Esophagus squamous epithelium (tissue), 5 donors: ENCODE measurements at places on chromosomes 11 and 22.

GRCh38 chr11:80815752-80816453 is 1375.1 kb upstream of the TENM4 start:
- no peak for DNase-seq

DNA sequence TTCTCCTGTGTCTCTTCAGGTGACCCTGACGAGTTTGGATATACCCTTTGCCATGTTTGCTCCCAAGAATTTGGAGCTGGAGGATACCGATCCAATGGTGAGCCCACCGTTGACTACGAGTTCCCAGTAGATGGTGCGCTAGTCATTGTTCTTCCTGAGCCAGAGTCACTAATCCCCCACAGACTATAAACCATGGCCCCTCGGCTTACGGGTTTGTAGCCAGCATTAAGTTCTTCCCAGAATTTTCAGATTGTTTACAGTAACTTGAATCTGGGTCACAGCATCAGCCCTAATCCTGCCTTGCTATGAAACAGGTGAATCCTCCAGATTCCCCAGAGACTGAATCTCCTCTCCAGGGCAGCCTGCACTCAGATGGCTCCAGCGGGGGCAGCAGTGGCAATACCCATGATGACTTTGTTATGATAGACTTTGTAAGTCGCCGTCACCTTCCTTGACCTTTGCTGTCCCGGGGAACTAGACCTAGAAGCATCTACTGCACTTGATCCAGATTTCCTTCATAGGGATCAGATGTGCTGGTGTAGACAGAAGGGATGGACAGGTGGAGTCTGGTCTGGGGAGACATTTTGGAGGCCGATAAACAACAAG is 31.8 kb downstream of the ARHGAP1 start:
- DNase-seq, result no peak

GRCh38 chr11:85844439-85845123 is 10.6 kb upstream of the CCDC83 start:
- DNase-seq, result no peak

DNA sequence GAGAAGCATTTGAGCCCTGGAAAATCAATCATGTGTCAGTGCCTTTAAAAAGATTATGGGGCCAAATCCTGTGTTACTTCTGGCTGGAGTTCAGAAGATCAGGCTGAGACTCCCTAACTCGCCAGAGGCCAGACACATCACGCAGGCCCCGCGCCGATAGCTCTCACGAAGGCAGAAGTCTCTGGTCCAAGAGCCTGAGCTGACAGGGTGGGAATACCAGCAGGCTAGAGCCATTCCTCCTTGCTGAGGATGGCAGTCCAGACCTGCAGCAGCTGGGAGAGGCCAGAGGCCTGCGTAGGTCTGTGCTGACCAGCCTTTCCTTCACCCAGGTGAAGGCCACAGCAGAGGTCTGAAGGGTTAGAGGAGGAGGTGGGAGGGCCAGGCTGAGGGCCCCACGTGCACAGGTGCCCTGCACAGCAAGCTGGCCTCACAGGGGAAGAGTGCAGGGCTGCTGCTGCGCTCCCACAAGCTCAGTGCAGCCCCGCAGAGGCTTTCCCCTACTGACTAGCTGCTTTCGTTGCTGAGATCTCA is 52.9 kb downstream of the ST14 start:
- no peak for DNase-seq

GRCh38 chr22:35140879-35141745 is 75.2 kb downstream of the ISX start:
- no peak for DNase-seq

DNA sequence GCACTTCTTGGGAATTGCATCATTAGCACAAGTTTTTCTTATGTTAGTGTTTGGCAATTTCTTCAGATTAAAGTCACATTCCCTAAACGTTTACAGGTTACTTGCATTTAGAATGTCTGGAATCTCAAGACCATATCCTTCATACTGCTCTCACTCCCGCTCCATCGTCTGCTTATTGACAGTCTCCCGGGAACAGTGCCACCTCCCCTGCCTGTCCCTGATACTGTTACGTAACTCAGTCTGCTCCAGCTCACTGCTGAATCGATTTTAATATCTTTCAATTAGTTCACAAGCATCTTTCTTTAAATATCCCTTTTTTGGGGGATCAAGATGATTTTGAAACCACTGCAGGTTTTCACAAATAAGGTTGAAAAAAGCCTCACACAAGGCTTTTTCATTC is 48.2 kb downstream of the GLYATL2 start:
- DNase-seq, result no peak

DNA sequence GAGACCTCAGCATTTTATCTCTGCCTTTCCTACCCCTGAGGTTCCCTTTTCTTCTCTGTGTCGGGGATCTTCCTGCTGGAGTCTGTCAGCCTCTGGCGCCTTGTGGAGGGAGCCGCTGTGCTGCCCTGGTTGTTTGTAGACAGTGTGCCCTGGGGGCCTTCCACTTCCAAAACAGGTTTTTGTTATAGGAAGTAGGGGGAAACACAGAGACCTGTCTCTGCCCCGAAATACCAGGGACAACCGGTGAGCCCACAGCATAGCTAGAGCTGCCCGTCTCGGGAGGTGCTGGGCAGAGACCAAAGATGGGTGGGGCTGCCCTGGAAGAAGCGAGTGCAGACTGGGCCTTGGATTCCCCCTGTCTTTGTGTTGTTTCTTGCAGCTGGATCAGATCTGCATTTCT is 8.0 kb downstream of the NCAPH2 start:
- no peak for DNase-seq

DNA sequence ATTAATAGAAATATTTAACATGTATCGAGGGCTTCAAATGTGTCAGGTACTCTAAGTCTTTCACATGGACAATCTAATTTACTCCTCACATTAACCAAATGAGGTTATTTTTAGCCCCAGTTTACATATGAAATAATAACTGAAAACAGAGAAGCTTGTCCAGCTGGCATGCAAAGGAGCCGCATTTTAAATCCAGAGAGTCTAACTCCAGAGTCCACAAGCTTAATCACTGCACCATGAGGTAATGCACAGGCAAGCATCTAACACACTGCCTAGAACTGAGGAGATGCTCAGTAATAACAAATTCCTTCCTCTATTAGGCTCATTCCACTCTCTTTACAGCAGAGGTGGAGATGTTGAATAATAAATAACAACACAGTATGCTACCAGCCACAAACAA is 165.7 kb upstream of the GUCY1A2 start:
- no peak for DNase-seq

DNA sequence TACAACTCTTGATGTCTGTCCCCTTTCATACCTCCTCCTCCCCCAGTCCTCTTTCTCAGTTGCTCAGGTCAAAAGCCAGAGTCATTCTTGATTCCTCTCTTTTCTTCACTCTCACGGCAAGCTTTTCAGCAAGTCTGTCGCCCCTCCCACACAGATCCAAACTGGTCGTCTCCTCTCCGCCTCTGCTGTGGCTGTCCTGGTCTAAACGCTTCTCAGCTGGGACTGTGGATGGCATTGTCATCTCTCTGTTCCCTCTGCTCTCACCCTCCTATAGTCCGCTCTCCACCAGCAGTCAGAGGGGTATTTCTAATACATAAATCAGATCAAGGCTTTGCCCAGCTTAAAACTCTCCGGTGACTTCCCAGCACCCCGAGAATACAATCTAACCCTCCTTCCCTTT is 46.8 kb upstream of the SPATA19 start:
- no peak for DNase-seq

- DNase-seq, result no peak
Observed at GRCh38 chr11:133942577-133942976, 14.2 kb downstream of the IGSF9B start.

DNA sequence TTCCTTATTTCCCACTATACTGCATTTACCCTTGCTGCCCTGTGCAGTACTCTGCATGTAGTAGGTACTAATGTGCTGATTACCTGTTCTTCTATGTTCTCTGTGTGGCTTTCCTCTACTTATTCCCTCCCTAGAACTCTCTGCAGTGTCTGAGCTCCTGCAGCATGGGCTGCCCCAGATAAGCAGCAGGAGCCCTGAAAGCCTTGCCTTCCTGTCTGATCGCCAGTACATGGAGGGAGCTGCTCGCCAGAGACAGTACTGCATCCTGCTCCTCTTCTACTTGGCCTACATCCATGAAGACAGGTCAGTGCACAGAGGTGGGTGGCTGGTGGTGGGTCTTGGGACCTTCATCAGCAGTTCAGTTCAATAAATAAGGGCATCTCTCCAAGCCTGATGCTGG is 42.2 kb upstream of the CCDC134 start:
- no peak for DNase-seq

DNA sequence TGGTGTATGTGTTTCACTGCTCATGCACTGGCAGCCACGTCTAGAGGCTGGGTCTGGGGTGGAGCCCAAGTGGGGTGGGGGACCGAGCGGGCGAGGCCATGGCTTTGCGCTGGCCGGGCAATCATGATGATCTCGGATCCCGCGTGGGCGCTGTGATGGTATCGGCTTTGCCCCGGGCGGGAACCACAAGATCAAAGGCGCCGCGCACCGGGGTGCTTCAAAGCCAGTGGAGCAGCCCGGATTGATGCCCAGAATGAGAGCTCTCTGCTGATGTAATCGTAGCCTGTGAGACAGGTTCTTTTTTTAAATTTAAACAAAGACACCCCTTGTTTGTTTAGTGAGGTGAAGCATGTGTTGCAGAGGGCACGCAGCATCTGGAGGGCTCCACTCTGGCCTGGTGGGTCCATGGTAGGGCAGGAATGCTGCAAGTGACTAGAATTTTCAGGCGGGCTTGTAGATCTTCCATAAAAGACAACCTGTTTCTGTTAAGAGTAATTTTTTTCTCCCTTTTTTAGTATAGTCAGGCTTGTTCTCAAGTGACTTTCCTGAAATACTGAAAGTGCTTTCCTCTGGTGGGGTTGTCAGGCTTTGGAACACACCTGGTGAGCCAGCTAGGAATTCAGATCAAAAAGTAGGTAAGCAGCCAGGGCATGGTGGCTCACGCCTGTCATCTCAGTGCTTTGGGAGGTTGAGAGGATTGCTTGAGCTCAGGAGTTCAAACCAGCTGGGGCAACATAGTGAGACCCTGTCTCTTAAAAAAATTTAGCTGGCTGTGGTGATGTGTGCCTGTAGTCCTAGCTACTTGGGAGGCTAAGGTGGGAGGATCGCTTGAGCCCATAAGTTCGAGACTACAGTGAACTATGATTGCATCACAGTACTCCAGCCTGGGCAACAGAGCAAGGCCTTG is 40.7 kb downstream of the ZNRF3 start:
- no peak for DNase-seq

DNA sequence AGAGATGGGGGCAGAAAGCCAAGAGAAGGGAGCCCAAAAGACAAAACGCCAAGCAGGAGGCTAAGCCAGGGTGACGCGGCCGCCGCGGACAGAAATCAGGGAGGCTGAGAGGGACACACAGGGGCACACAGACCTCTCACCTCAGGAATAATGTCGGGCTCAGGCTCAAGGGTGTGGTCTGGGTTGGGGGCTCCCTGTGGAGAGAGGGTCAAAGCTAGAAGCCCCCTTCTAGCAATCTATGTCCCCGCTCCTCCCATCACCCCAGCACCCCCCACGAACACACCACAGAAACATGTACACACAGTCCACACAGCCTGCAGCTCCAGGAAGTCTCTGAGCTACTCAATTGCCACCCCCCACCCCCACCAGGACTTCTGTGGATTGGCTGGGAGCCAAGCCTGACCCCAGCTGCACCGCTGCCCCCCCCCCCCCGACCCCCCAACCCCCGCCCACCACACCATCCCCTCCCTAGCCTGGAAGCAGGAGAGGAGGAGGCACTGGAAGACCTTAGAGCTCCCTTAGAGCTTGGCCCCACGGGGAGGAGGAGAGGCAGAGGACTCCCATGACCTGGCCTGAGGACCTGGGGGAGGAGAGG is 6.9 kb downstream of the BCL9L start:
- DNase-seq, result no peak

GRCh38 chr11:103901656-103902055 is 134.8 kb upstream of the DDI1 start:
- DNase-seq, result no peak

GRCh38 chr11:65329944-65330403 is 3.7 kb upstream of the DPF2 start:
- no peak for DNase-seq

DNA sequence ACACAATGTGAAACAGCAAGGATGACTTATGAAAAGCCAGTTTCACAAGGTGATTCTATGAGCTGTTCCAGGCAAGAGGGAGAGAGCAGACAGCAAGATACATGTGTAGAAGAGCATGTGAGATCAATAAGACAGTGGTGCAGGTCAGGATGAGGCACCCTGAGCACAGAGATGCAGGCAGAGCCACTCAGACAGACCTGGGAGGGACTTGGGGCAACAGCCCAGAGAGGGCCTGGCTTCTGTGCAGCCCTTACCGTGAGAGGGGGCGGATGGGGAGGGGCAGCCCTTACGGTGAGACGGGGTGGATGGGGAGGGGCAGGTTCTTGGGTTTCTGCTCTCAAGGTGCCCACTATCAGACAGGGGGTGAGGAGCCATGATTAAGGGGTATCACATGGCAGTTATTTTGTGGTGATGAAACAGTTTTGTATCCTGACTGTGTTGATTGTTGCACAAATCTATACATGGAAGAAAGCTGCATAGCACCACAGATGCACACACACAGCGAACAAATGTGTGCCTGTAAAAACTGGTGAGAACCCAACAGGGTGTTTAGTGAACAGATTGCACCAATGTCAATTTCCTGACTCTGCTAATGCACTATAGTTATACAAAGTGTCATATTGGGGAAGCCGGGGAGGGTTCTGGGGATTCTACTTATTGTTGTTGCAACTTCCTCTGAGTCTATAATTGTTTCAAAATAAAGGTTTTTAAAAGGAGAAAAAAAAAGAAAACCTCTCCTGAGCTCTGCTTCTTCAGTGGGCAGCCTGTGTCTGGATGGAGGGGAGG is 5.2 kb upstream of the C22orf42 start:
- no peak for DNase-seq

- DNase-seq, result no peak
Observed at GRCh38 chr11:103587901-103588788, 448.3 kb upstream of the DDI1 start.

- DNase-seq, result no peak
Observed at GRCh38 chr11:69968396-69969347, 109.4 kb upstream of the ANO1 start.

DNA sequence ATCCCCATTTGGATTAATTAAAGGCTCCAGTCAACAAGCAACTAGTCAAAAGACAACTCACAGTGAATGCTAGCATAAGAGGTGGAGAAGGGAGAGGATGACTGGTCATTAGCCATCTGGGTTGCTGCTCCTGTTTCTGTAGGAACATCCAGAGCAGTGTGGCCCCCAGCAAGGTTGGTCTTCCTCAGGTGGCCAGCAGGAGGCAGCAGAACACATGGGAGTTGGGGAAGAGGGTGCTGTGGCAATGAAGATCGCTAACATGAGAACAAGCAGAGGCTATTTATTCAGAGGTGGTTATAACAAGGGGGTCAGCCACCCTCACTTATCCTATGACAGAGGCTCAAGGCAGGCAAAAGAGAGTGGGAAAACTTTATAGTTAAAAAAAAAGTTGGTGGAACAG is 21.3 kb downstream of the IZUMO1R start:
- no peak for DNase-seq
